Smooth muscle cell of the pulmonary artery (primary cell): ENCODE measurements at places on chromosomes 6 and 20. TPM values are rescaled to one million over a fixed set of nuclear protein-coding genes. Genes with fewer than 3 reads are reported as not detected.

WFDC2 gene
- not detected in 2 replicates for total RNA-seq

PTCHD4 gene
- total RNA-seq = 4.4 and 6.2 TPM in 2 replicates

OPRM1 gene
- not detected in 2 replicates for total RNA-seq

RTF2 gene
- total RNA-seq = 71.4 and 74.5 TPM in 2 replicates

POM121L2 gene
- total RNA-seq = not detected in 2 replicates

FNDC11 gene
- 0.46 and 0.50 TPM in 2 replicates for total RNA-seq

BMP7 gene
- not detected in 2 replicates for total RNA-seq

TRAPPC3L gene
- total RNA-seq = 0.07 TPM in 1 of 2 replicates, not detected in the other

ACAT2 gene
- total RNA-seq = 15.5 and 19.4 TPM in 2 replicates

ELOVL4 gene
- 5.4 and 7.0 TPM in 2 replicates for total RNA-seq

NRN1 gene
- 0.39 and 16.3 TPM in 2 replicates for total RNA-seq

ECT2L gene
- total RNA-seq = 0.07 TPM in 1 of 2 replicates, not detected in the other

COL9A1 gene
- not detected in 2 replicates for total RNA-seq

COL21A1 gene
- 1.6 and 23.1 TPM in 2 replicates for total RNA-seq

ARMH2 gene
- total RNA-seq = not detected in 2 replicates

SAMD10 gene
- total RNA-seq = 2.3 and 3.6 TPM in 2 replicates

TTK gene
- total RNA-seq = 2.5 and 7.7 TPM in 2 replicates

KIAA1755 gene
- total RNA-seq = 4.7 and 5.9 TPM in 2 replicates

CAP2 gene
- 12.3 and 17.9 TPM in 2 replicates for total RNA-seq

SMLR1 gene
- total RNA-seq = not detected in 2 replicates

IL17A gene
- not detected in 2 replicates for total RNA-seq

VEGFA gene
- total RNA-seq = 623 and 855 TPM in 2 replicates

BTNL2 gene
- not detected in 2 replicates for total RNA-seq

OR2H2 gene
- total RNA-seq = not detected in 2 replicates
